Frontal cortex (tissue), 4 donors: ENCODE measurements at places on chromosomes 12 and 14. TPM values are rescaled to one million over a fixed set of nuclear protein-coding genes. Genes with fewer than 3 reads are reported as not detected.

DNA sequence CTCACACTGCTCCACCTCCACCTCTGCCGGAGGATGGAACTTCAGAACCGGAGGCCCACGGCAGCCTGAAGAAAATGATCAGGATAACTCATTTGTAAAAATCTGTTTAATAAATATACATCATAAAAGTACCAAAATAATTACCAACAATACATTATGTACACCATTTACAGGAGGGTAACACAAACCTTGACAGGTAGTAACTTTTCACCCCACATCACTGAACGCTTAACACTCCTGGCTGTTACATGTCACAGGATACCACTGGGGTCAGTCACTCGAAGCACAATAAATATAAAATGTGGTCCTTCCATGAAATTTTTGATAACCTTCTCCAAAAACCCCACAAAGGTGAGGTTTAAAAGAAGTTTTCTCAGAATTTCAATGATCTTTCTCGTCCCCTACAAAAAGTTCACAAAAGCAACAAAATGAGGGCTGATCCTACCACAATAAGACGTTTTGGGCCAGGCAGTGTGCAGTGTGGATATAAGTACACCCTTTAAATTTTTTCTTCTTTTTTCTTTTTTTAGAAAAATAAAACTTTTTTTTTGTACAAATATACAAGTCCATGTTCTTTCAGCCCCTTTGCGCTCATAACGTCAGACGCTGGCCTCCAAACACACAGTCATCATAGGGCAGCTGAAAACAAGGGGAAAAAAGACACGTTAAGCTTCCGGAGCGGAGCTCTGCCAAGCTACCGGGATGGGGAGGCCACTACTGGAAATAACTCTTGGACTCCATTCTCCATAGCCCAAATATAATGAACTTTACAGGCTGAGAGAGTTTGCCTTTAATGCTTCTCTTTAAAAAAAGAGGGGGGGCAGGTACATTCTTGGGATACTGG is 2.9 kb downstream of the NFKBIA start:
- DNase-seq = no peak

GRCh38 chr12:114011711-114012110 is 45.6 kb upstream of the RBM19 start:
- no peak for DNase-seq

- DNase-seq = no peak
These were observed 8.2 kb upstream of the LGALS3 start for GRCh38 chr14:55120571-55121495.

DNA sequence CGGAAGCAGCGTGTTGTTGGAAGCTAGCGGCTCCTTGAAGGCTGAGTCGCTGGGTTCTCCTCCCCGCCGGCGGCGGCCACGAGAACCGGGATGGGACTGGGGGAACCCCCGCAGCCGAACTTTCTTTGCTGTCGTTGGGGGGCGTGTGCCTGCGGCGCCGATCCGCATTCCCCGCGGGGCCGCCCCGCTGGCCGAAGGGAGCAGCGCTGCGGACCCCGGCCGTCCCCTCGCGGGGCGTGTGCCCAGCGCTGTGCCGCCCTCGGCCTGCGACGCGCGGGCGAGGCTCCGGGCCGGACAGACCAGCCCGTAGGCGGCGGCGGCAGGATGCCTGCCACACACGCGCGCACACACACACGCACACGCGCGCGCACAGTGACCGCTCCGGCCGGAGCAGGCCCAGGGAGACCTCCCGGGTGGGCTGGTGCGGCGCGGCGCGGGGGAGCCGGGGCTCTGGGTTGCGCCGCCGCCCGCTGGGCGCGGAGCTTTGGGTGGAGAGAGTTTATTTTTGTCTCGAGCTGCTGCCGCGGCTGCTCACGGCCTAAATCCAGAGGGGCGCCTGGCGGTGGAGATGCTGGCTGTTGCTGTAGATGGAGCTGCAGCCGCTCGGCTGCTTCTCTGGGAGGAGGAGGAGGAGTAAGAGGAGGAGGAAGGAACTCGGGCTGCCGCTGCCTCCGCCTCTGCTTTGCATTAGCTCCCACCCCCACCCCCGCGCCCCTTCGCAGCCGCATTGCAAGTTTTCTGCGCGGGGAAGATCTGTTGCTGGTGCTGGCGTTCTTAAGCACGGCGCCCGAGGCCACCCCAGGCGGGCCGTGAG is at the start of gene SAMD4A:
TSS of gene SAMD4A (plus strand) at position 719 of the 814 bp plus-strand sequence. CDS start 789 bp downstream, outside the sequence.
- DNase-seq = peak; percentile 65

DNA sequence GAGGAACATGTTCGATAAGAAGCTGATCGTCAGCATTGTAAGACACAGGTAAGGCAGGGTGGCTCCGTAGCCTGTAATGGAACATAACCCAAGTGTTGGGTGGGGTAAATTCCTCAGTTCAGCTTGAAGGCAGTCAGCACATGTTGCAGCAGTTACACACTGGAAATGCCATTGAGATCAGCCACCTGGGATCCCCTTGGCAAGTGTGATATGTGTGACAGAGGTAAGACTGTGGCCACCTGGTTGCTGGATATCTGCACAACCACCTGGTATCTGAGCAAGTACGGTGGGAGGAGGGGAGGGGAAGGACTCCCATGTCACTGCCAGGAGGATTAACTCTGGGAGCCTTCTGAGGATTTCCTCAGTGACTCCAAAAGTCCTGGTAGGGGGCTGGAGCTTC is 158.0 kb upstream of the CAND1 start:
- no peak for DNase-seq

GRCh38 chr12:13177373-13177772 is 19.2 kb upstream of the EMP1 start:
- no peak for DNase-seq

DNA sequence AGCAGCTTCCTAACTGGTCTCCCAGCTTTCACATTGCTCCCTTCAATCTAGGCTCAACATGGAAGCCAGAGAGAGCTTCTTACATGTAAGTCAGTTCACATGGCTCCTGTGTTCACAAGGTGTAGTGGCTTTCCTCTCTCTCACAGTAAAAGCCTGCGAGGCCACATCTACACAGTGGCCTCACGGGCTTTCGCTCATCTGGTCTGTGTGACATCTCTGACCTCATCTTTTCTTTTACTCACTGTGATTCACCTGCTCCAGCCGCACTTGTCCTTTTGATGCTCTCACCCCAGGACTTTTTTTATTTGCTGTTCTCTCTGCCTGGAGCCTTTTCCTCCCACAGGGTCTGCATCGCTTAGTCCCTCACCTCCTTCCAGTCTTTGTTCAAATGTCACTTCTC is 122.1 kb downstream of the SLC5A8 start:
- DNase-seq = no peak

- DNase-seq = no peak
These were observed 296.3 kb upstream of the PRKD1 start for GRCh38 chr14:30223966-30224365.

DNA sequence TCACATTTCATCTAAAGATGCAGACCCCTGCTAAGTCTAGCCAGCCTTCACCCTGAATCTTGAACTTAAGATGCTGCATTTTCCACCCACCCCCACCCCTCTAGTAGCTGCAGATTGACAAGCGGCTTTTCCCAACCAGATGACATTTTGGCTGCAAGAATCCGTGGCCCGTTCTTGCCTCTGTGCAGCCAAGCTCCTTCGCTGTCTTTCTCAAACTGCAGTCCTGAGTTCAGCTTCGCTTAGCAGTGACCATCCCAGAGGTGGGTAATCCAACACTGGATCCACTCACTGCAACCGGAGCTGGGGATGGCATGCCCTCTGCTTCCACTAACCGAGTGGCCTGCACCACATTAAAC is 765 bp upstream of the NFYB start:
- peak; percentile 21 for DNase-seq

DNA sequence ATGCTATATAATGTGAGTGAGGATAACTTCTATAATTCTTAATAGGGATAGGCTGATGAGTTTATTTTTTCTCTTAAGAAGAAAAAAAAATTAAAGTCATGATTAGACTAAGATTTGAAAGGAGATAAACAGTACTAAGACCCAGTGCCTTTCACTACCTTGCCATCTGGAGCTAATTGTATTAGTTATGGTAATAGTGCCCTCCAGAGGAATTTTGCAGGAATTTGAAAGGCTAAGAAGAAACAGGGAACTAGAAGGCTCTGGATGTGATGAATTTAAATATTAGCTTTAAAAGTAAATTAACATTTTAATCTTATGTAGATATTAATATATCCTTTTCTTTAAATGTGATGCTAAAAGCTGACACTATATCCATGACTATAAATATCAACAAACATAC is 36.6 kb upstream of the PIK3C2G start:
- no peak for DNase-seq

The BTBD7 gene
- total RNA-seq = 54.6 TPM

The DHRS4L2 gene
- 3.3 TPM for total RNA-seq

The BICD1 gene
- total RNA-seq = 36.3 TPM

The KERA gene
- 1.2 TPM for total RNA-seq

The CLEC2A gene
- not detected for total RNA-seq

The TMEM119 gene
- 0.82 TPM for total RNA-seq
